ENCODE measurements at places on chromosomes 7 and 10.
A peak's percentile ranks its signal among the peaks of the same experiment; 100 is the strongest.

DNA sequence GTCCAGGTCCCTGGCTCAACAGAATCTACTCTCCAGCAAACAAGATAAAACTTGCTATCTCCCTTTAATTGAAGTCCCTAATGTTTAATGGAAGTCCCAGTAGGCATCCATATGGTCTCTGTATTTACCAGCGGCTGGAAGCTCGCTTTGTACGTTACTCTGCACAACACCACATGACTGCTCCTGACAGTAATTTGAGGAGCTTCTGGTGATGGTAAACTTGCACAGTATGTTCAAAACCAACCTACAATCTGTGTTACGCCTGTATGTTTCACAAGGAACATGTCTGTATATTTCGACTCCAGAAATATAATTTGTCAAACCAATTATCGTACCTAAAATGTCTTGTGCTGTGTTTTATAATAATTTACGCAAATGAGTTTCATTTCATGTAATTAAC is 4.4 kb upstream of the TECPR1 start:
- DNase-seq = no peak

DNA sequence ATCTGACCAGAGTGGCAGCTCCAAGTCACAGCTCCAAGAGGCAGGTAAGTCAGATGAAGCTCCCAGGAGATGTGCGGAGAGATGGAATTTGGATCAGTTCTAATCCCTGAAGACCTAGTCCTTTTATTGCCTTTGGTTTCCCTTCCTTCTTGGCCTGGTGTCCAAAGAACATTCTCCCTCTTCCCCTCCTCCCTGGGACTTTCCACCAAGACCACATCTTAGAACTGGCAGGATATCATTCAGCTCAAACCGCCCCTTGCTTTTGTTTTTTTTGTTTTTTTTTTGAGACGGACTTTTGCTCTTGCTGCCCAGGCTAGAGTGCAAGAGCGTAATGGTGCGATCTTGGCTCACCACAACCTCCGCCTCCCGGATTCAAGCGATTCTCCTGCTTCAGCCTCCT is 190.8 kb downstream of the GFRA1 start:
- no peak for DNase-seq

- DNase-seq = no peak
Measured at GRCh38 chr10:120813085-120813484, 38.1 kb upstream of the WDR11 start.

GRCh38 chr10:75910032-75910431 is 478.6 kb downstream of the LRMDA start:
- no peak for DNase-seq

DNA sequence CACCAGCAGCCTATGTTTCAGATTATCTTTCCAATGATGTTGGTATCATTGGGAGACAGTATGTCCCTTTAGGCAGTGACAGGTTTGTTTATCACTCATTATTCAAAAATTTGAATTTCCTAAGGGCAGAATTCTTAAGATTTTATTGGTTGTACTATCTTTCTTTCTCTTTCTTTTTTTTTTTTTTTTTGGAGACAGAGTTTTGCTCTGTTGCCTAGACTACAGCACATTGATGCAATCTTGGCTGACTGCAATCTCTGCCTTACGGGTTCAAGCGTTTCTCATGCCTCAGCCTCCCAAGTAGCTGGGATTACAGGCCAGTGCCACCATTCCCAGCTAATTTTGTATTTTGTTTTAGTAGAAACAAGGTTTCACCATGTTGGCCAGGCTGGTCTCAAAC is 111.2 kb downstream of the PON1 start:
- no peak for DNase-seq

DNA sequence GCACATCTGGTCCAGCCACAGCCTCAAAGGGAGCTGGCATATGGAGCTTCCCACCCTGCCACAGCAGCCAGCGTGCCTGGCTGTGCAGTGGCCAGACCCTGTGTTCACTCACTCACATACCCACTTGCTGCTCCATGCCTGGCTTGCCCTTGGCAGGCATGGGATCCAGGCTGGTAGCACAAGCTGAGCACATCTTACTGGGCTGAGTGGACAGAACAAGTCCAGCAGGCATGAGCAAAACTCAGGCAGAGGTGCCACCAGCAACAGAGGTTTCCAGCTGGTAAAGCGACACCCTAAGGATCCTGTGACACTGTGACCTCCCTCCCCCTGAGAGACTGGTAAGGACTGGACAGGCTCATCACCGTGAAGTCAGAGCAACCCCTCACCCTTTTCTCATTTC is 25.1 kb downstream of the SVIL start:
- DNase-seq = no peak

- DNase-seq = no peak
Measured at GRCh38 chr10:95542330-95542729, 18.8 kb downstream of the SORBS1 start.

- no peak for DNase-seq
Measured at GRCh38 chr7:139703487-139704307, 74.1 kb downstream of the HIPK2 start.

DNA sequence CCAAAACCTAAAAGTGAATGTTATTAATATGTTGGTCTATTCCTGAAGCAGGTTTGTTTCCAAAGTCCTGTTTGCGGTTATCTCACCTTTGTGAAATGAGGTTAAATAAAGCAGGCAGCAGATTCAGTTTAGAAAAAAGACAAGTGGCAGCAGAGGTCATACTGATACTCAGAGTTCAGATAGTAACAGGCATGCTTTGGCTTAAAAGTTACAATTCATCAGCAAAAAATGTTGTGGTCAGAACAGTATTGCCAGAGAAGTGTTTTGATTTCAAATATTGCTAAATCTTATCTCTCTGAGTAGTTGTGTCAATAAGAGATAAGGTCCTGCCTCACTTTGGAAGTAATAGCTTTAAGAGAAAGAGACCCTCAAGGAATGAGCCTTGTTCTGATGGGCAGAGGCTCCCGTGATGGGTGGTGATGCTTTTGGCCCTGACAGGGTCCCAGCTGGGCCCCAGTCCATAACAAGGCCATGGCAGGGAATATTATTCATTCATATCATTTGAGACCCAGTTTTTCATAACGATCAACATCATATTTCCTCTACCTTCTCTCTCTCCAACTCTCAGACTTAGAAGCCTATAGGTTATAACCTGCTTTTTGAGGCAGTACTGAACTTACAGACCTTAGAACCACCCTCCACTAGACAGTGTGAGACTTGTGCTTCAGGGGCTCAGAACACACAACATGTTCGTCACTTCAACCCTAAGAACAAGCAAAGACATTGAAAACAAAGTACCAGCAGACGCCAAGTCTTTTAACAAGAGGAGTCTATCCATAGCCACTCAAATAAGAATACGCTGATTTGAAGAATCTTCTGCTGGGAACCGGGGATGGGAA is 58.5 kb upstream of the AHR start:
- no peak for DNase-seq

DNA sequence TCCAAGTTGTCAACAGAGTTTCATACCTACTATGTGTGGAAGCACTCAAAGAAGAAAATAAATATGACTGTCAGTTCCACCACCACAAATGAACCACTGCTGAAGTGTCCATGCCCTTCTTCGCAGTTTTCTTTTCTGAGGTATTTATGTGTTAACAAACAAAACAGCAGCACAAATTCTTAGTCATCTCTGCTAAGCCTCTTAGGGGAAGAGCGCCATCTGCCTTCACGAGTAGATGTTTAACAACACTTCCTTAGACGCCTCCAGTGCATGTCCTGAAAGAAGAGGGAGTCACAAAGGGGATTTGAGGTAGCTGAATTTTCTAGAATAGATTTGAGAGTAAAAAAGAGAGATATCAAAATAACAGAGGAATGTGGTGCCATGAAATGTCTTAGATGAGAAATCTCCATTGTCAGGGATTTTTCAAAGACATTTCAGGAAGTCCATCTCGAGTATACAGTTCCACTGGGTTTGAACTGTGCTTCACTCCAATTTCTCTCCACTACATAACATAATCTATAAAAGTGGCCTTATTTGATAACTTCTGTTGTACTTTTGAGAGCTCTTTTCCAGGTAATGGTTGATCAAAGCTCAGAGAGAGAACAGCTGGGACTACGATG is 775.3 kb upstream of the POM121L12 start:
- peak; percentile 43 for DNase-seq

DNA sequence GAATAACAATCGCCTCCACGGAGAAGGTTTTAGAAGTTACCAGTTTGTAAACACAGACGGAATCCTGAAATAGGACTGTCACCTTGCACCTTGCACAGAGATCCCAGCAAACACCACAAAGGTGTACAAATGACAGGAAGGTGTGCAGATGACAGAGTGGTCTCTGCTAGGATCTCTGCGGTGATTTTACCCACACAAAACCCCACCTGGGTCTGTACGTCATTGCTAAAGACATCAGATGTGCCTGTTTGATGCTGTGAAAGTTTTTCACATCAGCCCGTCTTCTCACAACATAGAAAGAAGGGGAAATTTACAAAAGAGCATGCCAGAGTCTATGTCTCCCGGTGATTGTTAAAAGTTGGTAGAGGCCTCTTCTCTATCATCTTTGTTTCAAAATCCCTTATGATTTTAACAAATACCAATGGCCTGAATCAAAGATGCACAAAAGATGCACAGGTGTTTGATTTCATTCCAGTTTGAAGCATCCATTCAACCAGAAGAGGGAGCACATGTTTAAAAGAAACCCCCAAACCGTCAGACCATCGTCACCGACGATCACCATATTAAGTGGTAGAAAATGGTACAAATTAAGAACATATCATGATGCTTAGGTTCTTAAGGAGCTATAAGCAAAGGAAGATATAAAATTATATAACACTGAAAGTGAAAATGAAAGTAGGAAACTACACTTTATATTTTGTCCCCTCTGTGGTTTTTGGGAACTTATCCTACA is 576.5 kb downstream of the PTPRN2 start:
- DNase-seq = no peak

DNA sequence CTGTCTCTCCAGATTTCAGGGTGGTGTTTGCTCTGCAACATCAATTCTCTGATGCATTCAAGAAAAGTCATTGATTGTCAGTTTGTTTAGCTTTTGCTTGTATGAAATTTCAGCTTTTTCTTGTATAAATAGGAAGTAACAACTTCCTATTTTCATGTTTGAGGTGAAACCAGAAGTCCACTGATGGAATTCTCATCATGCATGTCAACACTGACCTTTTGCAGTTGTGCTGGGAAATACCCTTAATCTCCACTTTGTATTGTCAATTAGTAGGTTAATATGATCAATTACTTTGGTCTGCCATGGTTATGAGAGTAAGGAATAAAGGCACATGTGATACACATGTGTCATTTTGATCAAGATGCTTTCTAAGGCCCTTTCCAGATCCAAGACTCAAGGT is 208.8 kb upstream of the HPS1 start:
- no peak for DNase-seq

- peak; percentile 98 for DNase-seq
Measured at GRCh38 chr7:135211179-135211945, at the start of gene WDR91. WDR91 (minus strand) TSS chr7:135211526; CDS start chr7:135211502, 24 bp downstream.

GRCh38 chr7:41708581-41709358 is 5.9 kb upstream of the INHBA start:
- DNase-seq = no peak

DNA sequence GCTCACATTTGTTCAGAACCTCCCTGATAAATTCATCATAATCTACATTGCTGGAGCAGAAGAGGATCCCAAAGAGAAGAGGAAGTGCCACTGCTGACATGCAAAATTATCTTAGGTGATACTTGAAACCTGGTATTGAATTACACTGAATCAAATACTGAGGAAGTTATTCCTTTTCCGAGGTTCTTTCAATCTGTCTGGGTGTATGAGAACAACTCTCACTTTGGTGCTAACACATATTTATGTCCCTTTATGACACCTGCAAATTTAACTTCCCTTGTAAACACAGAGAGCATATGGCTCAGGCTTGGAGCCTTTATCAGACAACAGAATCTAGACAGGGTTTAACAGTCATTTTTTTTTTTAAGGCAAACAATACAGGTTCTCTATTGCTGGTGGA is 131.4 kb downstream of the SRPK2 start:
- no peak for DNase-seq

GRCh38 chr7:128347647-128348097 is 4.0 kb upstream of the RBM28 start:
- DNase-seq = peak; percentile 90

DNA sequence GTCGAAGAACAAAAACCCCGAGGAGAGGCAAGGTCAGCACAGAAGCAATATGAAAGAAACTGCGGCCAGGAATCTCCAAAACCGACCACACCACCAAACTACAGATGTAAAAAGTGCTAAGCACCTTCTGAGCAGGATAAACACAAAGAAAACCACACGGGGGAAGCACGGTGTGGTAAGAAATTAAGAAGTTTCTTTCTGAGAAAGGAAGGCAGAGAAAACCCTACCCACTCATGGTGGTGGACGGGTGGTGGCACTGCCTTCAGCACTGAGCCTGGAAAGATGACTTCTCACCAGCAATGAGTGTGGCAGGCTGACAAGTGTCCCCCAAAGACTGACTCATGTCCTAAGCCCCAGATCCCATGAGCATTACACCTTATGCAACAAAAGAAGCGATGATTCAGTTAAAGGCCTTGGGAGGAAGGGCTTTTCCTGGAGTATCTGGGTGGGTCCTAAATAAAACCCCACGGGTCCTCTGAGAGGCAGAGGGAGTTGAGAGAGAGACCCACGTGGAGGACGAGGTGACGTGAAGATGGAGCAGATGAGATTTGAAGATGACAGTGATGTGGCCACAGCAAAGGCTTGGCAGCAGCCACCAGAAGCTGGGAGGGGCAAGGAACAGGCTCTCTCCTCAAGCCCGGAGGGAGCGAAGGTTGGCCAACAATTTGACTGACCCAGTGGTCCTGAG is 124.9 kb downstream of the DLG5 start:
- no peak for DNase-seq

- DNase-seq = no peak
Measured at GRCh38 chr10:5951167-5951711, 26.1 kb downstream of the IL15RA start.

GRCh38 chr7:131443496-131443895 is 112.9 kb downstream of the PODXL start:
- DNase-seq = no peak

DNA sequence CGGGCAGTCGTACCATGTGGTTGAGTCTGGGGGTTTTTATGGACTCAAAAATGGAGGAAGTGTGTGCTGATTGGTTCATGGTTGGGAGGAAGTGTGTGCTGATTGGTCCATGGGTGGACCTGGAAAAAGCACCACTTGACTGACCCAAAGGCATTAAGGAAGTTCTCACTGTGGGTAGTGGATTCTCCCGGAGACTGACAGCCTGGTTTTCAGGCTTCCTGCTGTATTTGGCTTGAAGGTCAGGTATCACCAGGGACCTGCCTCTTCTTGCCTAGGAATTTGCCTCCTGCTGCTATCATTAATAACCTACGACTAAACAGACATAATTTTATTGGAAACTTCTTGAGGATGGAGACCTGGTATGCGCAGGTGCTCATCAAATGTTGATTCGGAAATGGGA is 268.8 kb upstream of the LRGUK start:
- DNase-seq = no peak

GRCh38 chr7:41067576-41067975 is 635.3 kb downstream of the INHBA start:
- no peak for DNase-seq

GRCh38 chr7:2734084-2734686 is 46.2 kb downstream of the AMZ1 start:
- DNase-seq = no peak

GRCh38 chr10:61343796-61344195 is 109.4 kb downstream of the TMEM26 start:
- no peak for DNase-seq

GRCh38 chr7:3879355-3880075 is 578.5 kb downstream of the SDK1 start:
- no peak for DNase-seq

GRCh38 chr10:114046087-114046458 is 2.4 kb downstream of the ADRB1 start:
- no peak for DNase-seq
